ENCODE measurements at places on chromosomes 12 and 14.

- DNase-seq, result no peak
Observed at GRCh38 chr14:76782885-76783566, 21.8 kb downstream of the VASH1 start.

- no peak for DNase-seq
Observed at GRCh38 chr14:32494609-32495434, 165.7 kb downstream of the AKAP6 start.

DNA sequence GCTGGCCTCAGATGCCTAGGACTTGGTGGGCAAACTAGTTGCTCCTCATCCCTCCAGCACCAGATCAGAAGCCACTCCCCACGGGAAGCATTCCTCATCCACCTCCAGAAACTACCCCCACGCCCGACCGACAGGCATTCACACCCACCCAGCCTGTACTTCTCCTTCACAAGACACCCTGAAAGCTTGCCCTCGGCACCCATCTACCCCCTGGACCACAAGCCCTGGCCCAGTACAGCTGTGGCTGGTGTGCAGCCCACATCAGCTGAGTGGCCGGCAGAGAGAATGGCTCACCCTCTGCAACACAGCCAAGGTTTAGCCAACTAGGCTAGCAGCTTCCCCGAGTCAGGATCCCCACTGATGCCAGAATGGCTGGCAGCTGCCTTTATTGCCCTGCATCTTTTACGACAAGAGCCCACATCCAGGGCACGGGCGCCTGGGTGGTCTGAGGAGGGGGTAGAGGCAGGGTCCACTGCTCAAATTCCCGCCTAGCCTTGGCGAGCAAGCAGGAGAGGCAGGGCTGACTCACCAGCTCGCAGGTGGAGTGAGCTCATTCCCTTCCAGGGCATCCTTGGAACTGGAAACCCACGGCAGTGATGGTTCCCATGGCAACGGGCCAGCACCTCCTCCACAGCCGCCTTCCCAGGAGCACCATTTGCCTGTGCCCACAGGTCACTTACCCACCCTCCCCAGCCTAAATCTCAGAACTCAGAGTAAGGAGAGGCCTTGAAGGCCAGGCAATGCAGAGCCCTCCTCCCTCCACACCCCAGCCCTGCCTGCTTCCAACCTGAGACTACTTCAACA, 17.1 kb downstream of the ACTN1 start:
- peak; percentile 73 for DNase-seq

- no peak for DNase-seq
Observed at GRCh38 chr12:88433997-88434703, 146.1 kb downstream of the KITLG start.

DNA sequence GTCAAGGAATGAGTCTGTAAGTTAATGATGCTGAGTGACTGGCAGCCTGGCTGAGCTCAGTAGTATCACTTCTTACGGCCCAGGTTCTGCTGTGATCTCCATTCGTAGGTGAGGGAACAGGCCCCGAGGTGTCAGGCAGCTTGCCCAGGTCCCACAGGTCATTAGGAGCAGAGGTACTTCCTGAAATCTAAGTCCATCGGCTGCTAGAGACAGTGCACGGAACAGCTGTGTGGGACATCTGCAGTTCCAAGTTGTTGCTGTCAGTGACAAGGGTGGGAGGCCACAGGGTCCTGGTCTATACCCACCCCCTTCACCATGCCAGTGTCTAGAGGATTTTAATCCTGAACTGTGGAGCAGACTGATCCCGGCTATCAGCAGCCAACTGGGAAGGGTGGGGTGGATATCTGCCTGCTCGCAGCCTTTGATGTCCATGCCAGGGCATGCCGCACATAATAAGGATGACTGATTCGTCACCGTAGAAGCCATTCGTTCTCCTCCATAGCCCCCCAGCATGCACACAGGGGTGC, 82.3 kb upstream of the RIN3 start:
- no peak for DNase-seq

DNA sequence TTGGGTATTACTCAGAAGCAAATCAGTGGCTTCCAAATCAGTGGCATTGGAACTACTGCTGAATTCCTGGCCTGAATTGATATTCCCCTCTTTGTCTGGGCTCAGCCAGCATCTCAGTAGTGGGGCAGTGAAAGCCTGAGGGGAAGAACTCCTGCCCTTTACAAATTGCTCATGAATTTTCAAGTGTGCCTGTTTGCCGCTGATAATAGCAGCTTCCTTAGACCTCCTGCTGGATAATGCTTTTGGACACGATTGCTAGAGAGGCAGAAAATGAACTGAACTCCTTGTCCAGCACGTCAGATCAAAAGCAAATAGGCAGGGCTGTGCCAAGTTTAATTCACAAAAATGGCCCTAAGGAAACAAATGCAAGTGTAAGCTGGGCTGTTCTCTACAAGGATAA, 91.3 kb upstream of the GZMB start:
- no peak for DNase-seq

GRCh38 chr12:68894276-68894855, 38.6 kb downstream of the CPM start:
- no peak for DNase-seq

- DNase-seq, result no peak
Observed at GRCh38 chr12:124675881-124676713, 108.7 kb upstream of the NCOR2 start.

DNA sequence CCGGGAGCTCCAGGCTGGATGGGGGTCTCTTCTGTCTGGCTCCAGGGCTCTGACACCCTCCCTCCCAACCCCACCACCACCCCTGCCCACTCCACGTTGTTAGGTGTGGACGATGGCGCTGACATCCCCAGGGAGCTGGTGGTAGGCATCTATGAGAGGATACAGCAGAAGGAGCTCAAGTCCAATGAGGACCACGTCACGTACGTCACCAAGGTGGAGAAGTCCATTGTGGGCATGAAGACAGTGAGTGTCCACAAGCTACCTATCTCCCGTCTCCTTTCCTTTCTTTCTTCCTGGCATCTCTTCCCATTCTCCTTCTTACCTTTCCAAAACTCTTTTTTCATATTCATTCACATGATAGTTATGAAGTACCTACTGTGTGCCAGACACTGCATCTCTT, 52.1 kb downstream of the SLC6A12 start:
- no peak for DNase-seq

DNA sequence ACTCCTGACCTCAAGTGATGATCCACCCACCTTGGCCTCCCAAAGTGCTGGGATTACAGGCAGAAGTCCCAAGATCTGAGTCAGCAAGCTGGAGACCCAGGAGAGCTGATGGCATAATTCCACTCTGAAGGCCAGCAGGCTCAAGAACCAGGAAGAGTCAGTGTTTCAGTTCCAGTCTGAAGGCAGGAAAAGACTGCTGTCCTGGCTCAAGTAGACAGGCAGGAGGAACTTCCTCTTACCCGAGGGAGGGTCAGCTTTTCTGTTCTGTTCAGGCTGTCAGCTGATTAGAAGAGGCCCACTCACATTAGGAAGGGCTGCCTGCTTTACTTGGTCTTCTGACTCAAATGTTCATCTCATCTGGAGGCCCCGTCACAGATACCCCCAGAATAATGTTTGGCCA, 206.0 kb upstream of the MYL2 start:
- DNase-seq, result no peak

- no peak for DNase-seq
Observed at GRCh38 chr12:53062977-53063707, 13.3 kb downstream of the TNS2 start.

DNA sequence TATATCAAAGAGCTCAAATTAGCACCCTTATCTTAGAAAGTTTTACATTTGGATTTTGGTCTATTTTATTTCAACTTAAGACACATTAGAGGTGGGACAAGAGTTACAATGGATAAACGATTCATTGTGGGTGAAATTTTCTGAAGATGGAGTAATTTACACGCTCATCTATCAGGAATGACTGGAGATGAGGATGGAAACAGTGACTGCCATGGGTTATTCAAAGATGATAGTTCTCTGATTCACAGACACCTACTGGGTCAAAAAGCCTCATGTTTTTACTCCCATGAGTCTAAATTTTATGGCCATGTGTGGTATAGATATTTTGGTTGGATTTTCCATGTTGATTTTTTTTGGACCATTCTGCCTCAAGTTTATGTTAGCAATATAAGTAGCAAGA, 22.1 kb downstream of the SAMD4A start:
- DNase-seq, result no peak

DNA sequence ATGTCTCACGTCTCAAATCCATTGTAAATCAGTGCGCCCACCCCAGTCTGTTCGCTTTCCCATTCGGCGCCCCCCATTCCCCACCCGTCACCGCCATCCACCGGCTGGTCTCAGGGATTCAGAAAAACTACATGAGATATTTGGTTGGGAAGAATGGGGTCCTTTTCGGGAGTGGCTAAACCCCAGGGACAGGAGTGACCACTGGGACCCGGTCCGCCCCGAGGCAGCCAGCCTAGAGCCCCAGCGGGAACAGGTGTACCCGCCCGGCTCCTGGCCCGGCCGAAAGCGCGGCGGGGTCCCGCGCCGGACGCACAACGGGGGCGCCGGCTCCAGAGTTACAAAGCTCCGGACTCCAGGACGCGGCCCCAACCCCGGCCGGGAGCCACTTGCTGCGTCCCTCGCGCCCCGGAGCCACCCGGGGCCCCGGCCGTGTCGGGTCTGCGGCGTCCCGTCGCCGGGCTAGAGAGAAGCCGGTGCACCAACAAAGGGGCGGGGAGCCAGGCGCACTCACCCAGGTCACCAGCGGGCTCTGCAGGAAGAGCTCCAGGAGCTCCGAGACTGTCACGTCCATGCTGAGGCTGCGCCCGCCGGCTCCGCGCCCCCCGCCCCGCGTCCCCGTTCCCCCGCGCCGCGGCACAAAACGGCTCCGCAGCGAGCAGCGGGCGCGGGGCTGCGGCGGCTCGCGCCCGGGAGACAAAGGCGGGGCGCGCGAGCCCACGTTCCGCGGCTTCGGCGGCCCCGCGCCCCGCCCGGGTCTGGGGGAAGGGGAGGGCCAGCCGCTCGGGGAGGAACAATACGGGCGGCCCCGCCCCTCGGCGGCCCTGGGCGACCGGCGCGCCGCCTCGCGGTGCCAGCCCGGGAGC, at the start of gene CCDC88C:
CCDC88C (minus strand) TSS at position 701 of the 863 bp plus-strand sequence; CDS start at position 571, 130 bp downstream.
- no peak for DNase-seq

DNA sequence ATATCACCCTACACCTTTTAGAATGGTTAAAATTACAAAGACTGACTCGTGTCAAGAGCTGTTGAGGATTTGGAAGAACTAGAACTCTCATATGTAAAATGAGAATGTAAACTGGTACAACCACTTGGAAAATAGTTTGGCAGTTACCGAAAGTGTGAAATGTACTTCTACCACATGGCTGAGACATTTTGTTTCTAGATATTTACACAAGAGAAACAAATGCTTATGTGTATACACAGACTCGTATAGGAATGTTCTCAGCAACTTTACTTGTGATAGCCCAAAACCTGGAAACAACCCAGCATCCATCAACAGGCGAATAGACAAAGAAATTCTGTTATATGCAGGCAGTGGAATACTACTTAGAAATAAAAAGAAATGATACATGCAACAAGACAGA, 103.0 kb downstream of the BRMS1L start:
- DNase-seq, result no peak

GRCh38 chr12:88665071-88665470, 84.8 kb upstream of the KITLG start:
- DNase-seq, result no peak

- no peak for DNase-seq
Observed at GRCh38 chr12:93676408-93677194, 574 bp upstream of the CRADD start.

- peak; percentile 58 for DNase-seq
Observed at GRCh38 chr14:95460647-95461478, 55.6 kb downstream of the SYNE3 start.

DNA sequence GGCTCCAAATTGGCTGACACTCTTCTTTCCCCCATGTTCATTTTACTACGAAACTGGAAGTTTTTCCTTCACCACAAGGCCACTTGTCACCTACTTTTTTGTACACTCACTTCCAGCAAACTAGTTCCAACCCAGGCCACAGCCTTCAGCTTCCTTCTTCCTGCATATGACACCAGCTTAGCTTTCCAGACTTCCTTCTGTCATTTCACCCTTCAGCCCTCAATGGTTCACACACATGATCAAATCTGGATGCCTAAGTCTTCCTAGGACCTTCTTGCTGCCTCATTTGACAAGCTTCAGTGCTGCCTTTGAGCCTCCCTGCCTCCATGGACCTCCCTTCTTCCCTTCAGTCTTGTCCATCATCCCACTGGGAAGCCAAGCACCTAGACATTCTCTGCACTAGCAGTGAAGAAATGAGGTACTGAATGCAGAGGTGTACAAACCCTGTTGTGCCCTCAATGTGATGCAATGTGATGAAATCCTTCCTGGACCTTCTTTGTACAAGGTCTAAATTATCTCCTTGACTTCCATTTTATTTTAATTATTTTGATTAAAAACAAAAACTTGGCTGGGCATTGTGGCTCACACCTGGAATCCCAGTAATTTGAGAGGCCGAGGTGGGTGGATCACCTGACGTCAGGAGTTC, 4.3 kb upstream of the REC8 start:
- no peak for DNase-seq

- no peak for DNase-seq
Observed at GRCh38 chr12:120874547-120875245, 29.5 kb downstream of the SPPL3 start.

DNA sequence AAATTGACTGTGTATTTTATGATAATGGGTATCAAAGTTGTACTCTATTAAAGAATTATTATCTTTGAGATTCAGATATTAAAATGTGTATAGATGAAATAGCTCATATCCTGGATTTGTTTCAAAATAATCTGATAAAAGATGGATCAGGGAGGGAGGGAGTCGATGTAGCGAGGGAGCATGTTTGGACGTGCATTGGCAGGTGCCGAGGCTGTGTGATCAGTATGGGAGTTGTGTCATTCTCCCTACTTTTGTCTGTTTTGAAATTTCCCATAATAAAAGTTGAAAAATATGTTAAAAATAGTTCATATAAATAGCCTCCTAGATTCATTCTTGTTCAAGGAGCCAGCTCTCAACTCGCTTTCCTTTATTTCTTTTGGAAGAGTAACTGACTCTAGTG, 171.6 kb upstream of the HIF1A start:
- DNase-seq, result no peak

GRCh38 chr12:107317751-107318555, 224.6 kb upstream of the CRY1 start:
- peak; percentile 63 for DNase-seq

DNA sequence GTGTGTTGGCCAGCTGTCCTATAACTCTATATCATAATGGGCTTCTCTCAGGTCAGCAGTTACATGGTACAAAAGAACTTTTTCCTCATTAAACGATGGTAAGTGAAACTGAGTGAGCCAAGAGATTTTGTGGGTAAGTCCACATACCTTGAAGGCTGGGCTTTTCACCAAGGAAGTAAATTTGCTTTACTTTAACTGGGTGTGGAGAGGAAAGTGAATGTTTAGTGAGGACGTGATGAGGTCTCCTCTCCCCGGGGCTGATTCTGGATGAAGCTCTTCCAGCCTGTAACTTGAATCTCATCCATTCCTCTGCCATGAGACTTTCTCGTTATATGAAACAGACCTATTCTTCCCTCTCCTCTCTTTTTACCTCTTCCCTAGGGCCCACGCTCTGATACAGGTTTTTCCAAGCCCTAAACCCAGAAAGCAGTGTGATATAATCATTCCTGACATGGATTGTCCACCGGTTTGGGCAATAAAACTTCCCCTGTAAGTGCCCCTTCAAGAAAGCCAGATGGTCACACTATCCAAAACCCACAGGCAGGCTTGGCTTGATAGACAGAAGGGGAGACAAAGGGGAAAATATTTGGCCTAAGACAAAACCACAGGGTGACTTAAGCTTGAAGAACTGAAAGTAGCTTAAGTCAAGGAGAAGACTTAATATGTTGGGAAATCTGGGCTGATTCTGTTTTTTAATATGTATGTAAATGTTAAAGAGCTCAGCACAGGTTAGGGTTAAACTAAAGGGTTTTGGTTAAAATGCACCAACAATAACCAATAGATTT, 50.3 kb downstream of the CIT start:
- no peak for DNase-seq
